Memory B cell (primary cell): ENCODE measurements at places on chromosomes 1 and 21.

DNA sequence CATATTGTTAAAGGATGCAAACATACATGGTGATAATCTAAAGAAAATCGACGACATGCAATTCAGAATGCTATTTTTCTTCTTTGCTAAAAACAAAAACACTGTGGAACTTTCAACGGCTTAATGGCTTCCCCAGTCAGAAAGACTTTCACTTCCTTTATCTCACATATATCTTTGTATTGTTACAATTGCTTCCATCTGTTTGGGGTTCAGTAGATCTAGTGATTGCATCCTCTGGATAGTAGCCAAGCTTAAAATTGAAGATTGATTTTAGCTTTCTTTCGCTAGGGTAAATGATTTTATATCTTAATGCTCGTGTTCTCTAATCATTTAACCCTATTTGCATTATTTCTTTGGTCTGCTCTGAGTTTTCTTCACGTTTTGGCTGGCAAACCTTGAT lies 31.8 kb upstream of the ADAMTS1 start:
- H3K27ac ChIP-seq: no peak overlapping the region
- no peak for DNase-seq
- no peaks in the 10 kb centered on the region for H3K27me3 ChIP-seq
- H3K36me3 ChIP-seq: no peaks in the 10 kb centered on the region

- no peaks in the 10 kb centered on the region for H3K36me3 ChIP-seq
- no peak for DNase-seq
- no peaks in the 10 kb centered on the region for H3K27me3 ChIP-seq
- peaks cover 7% of the 10 kb centered on the region for H3K4me1 ChIP-seq
- no peak overlapping the region for H3K4me3 ChIP-seq
These were observed 696.6 kb upstream of the BRINP3 start for GRCh38 chr1:191174298-191174697.

DNA sequence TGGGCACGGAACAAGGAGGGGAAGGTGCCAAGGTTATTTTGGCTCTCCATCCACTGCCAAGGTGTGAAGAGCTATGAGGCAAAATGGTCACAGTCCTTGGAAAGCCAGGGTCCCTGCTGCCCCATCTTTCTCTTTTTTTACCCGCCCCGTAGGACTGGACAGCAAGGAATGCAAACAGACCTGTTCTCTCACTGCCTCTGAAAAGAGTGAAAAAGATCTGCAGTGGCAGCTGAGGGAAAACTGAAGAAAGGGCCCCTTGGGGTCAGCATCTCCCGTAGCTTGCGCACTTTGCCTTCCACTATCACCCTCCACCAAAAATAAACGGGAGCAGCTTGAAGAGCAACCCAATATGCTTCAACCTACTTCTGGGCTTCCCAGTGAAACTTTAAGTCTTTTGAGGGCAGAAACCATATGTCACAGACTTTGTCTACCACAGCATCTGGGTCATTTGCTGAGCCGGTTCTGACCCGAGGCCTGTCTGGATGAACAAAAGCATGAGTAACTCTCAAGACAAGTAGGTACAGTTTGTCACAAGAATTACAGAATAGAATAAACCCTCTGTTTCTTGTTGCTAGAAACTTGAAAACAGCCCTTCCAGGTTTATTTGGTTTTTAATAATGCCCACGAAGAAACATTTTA lies 9.4 kb upstream of the KIF14 start:
- H3K36me3 ChIP-seq: no peaks in the 10 kb centered on the region
- H3K27me3 ChIP-seq: no peaks in the 10 kb centered on the region
- H3K4me3 ChIP-seq: no peak overlapping the region
- no peak overlapping the region for H3K27ac ChIP-seq
- no peak for DNase-seq
- H3K4me1 ChIP-seq: peaks cover 16% of the 10 kb centered on the region

DNA sequence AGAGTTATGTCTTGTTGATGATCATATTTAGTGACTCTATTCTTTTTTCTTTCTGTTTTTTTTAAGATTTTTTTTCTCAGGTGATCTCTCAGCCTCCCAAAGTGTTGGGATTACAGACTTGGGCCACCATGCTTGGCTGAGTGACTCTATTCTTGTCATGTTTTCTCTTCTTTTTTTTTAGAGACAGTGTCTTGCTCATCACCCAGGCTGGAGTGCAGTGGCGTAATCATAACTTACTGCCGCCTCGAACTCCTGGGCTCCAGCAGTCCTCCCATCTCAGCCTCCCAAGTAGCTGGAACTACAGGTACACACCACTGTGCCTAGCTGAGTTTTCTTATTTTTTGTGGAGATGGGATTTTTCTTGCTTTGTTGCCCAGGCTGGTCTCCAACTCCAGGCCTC lies 36.9 kb downstream of the ZMYM4 start:
- peaks cover 17% of the 10 kb centered on the region for H3K36me3 ChIP-seq
- peaks cover 9% of the 10 kb centered on the region for H3K4me1 ChIP-seq
- H3K4me3 ChIP-seq: no peak overlapping the region
- DNase-seq: no peak

- H3K36me3 ChIP-seq: no peaks in the 10 kb centered on the region
- no peak overlapping the region for H3K4me3 ChIP-seq
- no peak overlapping the region for H3K27ac ChIP-seq
- no peak for DNase-seq
- H3K4me1 ChIP-seq: no peaks in the 10 kb centered on the region
These were observed 309.5 kb downstream of the PCP4 start for GRCh38 chr21:40176724-40177123.

GRCh38 chr1:206702260-206702659 lies 17.6 kb downstream of the MAPKAPK2 start:
- no peak overlapping the region for H3K4me3 ChIP-seq
- DNase-seq: no peak
- H3K27me3 ChIP-seq: no peaks in the 10 kb centered on the region
- H3K4me1 ChIP-seq: peaks cover 63% of the 10 kb centered on the region
- H3K27ac ChIP-seq: peak overlapping the region; percentile 5
- peaks cover 4% of the 10 kb centered on the region for H3K36me3 ChIP-seq

GRCh38 chr1:6321205-6321604 lies 60.3 kb upstream of the GPR153 start:
- H3K27ac ChIP-seq: no peak overlapping the region
- H3K27me3 ChIP-seq: no peaks in the 10 kb centered on the region
- DNase-seq: no peak
- peaks cover 2% of the 10 kb centered on the region for H3K36me3 ChIP-seq

DNA sequence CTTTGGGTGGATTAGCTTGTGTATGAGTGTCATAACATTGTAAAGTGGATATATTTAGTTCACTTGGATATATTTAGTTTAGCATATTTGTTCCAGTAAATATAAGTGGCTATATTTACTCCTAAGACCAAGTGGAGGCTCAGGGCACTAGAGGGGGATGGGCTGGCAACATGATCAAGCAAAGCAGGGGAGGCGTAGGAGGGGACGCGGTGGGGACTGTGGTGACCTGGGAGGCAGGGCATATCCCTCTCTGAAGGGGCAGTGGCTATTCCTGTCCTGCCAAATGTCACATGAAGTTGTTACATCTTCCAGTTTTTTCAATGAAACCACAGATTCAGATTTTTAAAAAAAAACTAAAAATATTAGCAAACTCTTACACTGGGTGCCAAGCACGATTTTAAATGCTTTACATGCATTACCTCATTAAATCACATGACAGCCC lies 51.9 kb upstream of the EDN2 start:
- no peaks in the 10 kb centered on the region for H3K27me3 ChIP-seq
- DNase-seq: no peak
- peak overlapping the region; percentile 18 for H3K27ac ChIP-seq
- no peak overlapping the region for H3K4me3 ChIP-seq
- H3K4me1 ChIP-seq: peaks cover 42% of the 10 kb centered on the region
